MG63 (cell line): ENCODE measurements at places on chromosomes 7 and 10. TPM values are rescaled to one million over a fixed set of nuclear protein-coding genes. Genes with fewer than 3 reads are reported as not detected.

The GIMAP1 gene
- not detected in 2 replicates for total RNA-seq

The ARL3 gene
- total RNA-seq: 2.3 and 6.6 TPM in 2 replicates

GRCh38 chr10:128499956-128500355 is 373.7 kb upstream of the MKI67 start:
- no peak for DNase-seq

The PEX1 gene
- total RNA-seq: 2.6 and 4.3 TPM in 2 replicates

- peak; percentile 64 for DNase-seq
Measured at GRCh38 chr10:27713941-27714340, 31.7 kb downstream of the MKX start.
